ENCODE measurements at places on chromosomes 5 and 9.

DNA sequence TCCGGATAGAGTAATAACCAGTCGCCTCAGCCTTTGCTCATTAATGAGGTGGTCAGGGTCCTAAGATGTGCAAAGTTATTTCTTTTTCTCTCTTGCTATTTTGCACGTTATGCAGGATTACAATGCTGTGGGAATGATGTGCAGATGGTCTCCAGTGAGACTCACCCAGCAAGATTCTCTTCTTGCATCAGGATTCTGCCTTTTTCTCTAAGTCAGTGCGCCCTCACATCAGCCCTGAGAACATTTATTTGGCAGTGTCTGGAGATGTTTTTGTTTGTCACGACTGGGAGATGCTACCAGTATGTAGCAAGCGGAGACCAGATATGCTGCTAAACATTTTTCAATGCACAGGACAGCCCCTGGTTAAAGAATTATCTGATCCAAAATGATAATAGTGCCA is 280.3 kb upstream of the WWC1 start:
- DNase-seq: no peak

DNA sequence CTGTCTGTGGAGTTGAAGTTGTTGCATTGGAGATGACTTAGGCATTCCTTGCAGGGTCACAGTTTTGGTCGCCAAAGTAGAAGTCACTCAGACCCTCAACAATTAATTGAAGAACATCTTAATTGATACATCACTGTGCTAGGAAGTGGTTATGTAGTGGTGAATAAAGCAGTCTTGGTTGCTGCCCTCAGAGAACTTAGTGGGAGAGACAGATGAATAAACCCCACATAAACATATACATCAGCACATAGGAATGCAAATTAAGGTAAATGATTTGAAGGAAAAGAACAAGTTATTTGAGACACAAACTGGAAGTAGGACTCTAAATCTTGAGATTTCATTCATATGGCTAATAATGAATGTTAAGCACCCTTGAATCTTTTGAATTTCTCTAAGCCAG is 25.7 kb downstream of the FAM174A start:
- DNase-seq: no peak

DNA sequence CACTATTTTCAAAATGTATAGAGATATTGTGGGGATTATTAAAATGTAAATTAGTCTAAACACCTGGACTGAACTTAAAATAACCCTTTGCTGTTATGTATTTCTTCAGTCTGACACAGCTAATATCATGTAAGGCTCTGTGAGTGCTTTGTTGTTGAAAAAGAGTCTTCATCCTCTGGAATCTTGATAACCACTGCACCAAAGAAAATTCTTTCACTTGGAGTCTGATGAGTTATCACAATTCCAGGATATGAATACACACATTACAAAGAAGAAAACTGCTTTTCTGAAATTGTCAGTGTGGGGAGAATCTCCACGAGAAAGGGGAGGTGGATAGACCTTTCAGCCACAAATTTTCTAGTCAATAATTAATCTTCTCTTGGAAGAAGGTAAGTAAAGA is 42.3 kb upstream of the TARS1 start:
- DNase-seq: no peak

DNA sequence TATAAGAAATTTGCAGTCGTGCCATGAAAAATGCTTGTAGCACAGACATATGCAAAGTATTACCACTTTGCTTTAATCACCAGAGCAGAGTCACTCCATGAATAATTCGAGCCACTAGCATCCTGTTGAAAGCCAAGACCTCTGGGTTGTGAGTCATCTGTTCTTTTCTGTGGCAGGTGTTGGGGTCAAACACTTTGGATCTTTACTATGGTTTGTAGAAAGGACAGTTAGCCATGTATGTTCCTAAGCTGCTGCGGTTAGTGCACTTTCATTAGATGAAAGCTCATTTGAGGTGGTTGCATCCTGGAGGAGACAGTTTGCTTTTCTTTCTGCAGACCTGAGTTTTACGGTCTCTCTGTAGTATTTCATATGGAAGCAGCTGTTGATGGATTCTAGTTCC is 223.7 kb downstream of the DMRT2 start:
- no peak for DNase-seq

DNA sequence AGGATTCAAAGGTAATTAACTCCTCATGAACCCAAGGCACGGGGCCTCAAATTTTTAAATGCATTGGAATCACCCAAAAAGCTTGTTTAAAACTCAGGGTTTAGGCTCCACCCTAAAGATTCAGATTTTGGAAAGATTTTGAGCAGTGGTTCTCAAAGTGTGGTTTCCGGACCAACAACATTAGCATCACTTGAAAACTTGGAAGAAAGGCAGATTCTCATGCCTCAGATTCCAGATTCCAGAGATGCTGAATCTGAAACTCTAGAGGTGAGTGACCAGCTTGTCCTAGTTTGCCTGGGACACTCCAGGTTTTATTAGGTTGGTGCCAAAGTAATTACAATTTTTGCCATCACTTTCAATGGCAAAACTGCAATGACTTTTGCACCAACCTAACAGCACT is 24.7 kb upstream of the TNIP1 start:
- no peak for DNase-seq

GRCh38 chr5:127101533-127101932 is 28.2 kb upstream of the C5orf63 start:
- no peak for DNase-seq

DNA sequence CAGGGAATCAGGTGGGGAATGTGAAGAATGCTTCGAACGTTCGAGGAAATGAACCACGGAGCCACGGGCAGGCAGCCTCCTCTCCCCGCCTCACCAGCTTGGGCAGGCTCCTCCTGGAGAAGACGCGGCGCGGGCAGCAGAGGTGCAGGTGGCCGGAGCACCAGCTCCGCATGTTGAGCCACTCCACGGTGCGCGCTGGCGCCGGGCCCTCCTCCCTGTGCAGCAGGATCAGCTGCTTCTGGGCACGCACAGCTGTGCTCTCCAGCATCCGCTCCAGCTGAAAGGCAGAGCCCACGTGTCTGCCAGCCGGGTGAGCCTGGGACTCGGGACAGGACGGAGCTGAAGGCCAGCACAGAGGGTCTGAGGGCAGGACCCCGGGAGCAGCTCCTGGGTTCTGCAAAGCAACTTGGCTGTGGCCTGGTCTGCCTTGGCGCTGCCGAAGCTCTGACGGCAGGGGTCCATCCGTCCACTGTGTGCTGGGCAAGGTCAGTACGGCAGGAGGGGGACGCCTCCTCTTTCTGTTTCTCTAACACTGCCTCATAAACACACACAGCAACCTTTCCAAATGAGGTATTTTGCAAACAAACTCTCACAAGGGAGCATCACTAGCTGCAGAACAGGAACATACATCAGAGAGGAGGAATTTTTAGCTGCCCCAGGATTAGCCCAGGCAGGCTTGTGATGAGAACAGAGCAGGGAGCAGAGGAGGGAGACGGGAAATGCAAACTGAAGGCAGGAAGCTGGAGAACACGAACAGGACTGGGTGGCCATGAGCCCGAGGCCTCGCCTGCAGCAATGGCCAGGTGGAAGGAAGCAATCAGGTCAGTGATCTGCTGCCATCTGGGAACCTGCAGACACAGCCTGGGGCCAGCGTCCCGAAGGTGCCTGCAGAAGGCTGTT is 20.1 kb upstream of the NSMF start:
- DNase-seq: no peak

- no peak for DNase-seq
Measured at GRCh38 chr5:148070621-148071020, 6.8 kb downstream of the SPINK5 start.

GRCh38 chr5:128736553-128736952 is 198.5 kb upstream of the FBN2 start:
- DNase-seq: no peak

- no peak for DNase-seq
Measured at GRCh38 chr9:75939536-75940111, 49.2 kb downstream of the PCSK5 start.

DNA sequence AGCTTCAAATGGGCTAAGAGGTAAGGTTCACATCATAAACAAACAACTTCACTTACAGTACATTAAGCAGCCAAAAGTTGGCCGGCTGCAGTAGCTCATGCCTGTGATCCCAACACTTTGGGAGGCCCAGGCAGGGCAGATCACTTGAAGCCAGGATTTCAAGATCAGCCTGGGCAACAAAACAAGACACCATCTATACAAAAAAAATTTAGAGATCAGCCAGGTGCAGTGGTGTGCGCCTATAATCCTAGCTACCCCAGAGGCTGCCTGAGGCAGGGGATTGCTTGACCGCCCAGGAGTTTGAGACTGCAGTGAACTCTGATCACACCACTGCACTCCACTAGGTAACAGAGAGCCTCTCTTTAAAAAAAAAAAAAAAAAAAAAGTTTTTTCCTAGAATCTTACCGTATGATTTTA is 16.9 kb downstream of the UBTD2 start:
- no peak for DNase-seq

DNA sequence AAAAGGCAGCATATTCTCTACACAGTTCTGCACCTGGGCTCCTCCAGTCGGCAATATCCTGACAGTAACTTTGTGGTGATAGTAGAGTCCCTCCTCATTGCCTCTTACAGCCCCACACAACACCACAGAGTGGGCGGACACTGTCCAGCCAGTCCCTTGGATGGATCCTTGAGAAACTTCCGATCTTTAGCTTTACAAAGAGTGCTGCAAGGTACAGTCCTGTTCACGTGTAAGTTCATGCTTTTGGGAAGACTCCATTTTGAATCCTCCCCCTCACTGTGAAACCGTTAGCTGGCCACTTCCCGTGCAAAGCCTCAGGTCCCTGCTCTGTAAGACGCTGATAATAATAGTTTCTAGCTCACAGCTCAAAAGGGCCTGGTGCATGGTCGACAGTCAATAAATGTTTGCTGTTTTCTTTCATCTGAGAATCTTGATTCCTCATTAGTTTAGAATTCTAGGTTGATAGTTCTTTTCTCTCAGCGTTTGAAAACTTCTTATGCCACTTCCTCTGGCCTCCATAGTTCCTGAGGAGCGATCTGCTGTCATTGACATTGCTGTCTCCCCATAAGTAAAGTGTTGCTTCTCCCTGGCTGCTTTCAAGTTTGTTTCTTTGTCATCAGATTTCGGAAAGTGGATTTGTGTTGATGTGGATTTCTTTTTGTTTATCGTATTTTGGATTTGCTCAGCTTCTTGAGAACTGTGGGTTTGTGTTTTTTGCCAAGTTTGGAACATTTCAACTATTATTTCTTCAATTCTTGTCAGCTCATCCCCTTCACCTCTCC is 82.9 kb downstream of the COL23A1 start:
- no peak for DNase-seq

- DNase-seq: peak; percentile 15
Measured at GRCh38 chr9:133506653-133507038, 18.1 kb downstream of the MYMK start.

DNA sequence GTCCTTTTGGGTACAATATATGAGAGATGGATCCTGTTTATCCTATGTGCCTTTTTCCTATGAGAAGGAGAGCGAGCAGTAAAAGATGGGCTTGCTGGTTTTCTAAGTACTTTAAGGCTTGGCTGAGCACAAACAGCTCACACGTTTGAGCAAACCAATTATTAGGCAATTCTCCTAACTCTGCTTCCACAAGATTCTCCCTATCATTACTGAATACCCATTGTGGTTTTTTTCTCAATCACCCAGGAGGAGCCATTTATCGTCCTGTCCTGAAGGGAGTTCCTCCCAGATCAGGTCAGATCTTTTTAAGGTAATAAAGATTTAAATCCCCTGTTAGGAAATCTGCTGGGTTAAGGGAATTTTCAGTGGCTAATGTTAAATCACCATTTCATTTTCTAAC is 19.4 kb upstream of the C1QTNF3 start:
- no peak for DNase-seq

- peak; percentile 88 for DNase-seq
Measured at GRCh38 chr9:79858508-79858907, 286.7 kb downstream of the TLE4 start.

- no peak for DNase-seq
Measured at GRCh38 chr5:142722146-142722545, 36.3 kb upstream of the FGF1 start.

- peak; percentile 99 for DNase-seq
Measured at GRCh38 chr9:4366591-4367330, 66.9 kb upstream of the GLIS3 start.

Data from OCI-M1 (cell line).